Cortex of kidney (tissue), 1 donor: ENCODE measurements at places on chromosomes 6 and 20.

GRCh38 chr6:133353061-133353460, 111.9 kb downstream of the EYA4 start:
- DNase-seq = no peak

GRCh38 chr6:29708432-29709179, 14.6 kb upstream of the HLA-F start:
- DNase-seq = no peak

- no peak for DNase-seq
Observed at GRCh38 chr6:42084889-42085288, 34.6 kb downstream of the TAF8 start.

DNA sequence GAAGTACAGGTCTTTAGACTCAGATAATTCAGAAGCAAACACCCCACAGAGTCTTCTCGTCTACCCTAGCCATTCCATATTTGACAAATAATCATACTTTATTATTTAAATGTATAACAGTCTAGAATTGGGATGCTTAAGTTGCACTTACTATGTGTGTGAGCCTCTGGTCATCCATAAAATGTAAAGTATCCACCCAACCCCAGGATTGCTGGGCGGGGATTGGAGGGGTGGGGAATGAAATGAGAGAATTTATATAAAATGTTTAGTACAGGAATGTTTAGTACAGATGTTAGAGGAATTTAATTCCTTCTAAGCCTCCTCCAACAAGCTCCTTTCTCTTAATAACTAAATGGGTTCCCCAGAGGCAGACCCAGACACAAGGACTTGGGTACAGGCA, 16.9 kb downstream of the BNIP5 start:
- no peak for DNase-seq
